ENCODE measurements at places on chromosomes 1 and 21. TPM values are rescaled to one million over a fixed set of nuclear protein-coding genes. Genes with fewer than 3 reads are reported as not detected.

AIM2 gene
- total RNA-seq = not detected

- no peak overlapping the region for H3K27ac ChIP-seq
- H3K36me3 ChIP-seq = no peaks in the 10 kb centered on the region
- no peaks in the 10 kb centered on the region for H3K4me1 ChIP-seq
- H3K27me3 ChIP-seq = no peaks in the 10 kb centered on the region
- no peak for DNase-seq
Measured at GRCh38 chr21:42748620-42749176, 95.3 kb downstream of the PDE9A start.

DNA sequence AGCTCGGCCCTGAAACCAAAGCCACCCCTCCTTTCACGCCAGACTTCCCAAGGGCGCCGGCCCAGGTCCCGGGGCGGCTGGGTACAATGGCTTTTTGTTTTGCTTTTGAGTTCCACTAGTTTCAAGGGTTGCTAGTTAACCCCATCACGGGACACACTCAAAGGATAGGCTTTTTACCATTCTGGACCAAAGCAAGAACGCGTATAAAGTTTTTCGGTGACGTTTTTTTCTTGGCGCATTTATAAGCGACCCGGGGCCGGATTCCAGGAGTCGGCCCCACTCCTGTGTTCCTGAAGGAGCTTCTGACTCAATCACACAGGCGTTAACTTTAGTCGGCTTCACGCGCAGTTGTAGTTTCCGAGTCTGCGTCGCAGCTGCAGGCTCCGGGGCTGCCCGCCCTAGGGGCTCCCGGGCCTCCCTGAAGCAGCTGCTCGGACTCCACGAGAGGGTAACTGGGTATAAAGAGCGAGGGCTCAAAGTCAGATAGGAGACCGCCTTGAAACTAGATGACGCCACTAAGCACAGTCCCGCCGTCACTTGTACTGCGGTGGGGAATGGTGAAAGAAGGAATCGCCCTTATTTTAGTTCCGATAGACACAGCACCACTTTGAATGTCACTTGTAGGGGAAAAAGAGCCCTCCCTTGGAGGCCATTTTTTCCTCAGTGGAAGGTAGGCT lies 707 bp upstream of the KLHL21 start:
- peaks cover 19% of the 10 kb centered on the region for H3K4me1 ChIP-seq
- H3K27ac ChIP-seq = peak overlapping the region; percentile 97
- no peaks in the 10 kb centered on the region for H3K36me3 ChIP-seq

DNA sequence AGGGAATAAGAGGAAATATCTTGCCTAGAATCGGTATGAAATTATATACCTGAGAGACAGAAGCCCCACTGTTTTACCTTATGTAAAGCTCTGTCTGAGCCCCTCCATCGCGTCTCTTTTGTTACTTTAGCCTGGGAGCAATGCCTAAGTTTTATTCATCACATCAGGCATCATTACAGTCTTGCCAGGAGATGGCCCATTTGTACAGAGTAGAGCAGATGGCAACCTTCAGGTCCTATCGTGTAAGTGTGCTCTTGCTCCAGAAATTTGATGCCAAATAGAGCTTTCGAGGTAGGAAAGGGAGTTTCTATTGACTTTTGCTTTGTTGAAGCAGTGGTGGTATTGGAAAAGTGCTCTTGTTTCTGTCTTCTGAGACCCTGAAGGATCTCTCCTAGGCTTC lies 24.9 kb downstream of the CFAP126 start:
- no peak overlapping the region for H3K27ac ChIP-seq
- DNase-seq = no peak
- H3K27me3 ChIP-seq = no peaks in the 10 kb centered on the region
- H3K4me1 ChIP-seq = no peaks in the 10 kb centered on the region
- H3K36me3 ChIP-seq = peaks cover 8% of the 10 kb centered on the region
- no peak overlapping the region for H3K4me3 ChIP-seq

SLC45A1 gene
- total RNA-seq = 11.3 TPM

DNA sequence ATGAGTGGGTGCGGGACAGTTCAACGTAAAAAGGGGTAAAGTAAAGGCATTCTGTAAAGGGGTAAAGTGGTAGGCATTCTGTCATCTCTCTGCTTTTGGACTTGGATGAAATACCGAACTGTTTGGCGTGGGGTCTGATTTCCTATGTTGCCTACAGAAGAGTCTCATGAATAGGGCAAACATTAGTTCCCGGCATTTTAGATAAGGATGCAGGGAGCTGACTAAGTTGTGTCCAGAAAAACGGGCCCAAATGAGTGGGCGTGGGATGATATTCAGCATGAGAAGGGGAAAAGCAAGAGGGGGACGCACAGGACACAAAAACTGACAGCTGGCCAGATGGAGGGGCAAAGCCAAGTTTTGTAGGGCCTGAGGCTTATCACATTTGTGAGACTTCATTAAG lies 2.9 kb upstream of the RHOU start:
- no peaks in the 10 kb centered on the region for H3K36me3 ChIP-seq
- H3K27ac ChIP-seq = no peak overlapping the region
- H3K27me3 ChIP-seq = no peaks in the 10 kb centered on the region
- no peak for DNase-seq

GRCh38 chr1:15038232-15039016 lies 115.1 kb upstream of the TMEM51 start:
- no peaks in the 10 kb centered on the region for H3K4me1 ChIP-seq
- DNase-seq = peak; percentile 42
- no peaks in the 10 kb centered on the region for H3K27me3 ChIP-seq
- no peak overlapping the region for H3K4me3 ChIP-seq
- H3K36me3 ChIP-seq = no peaks in the 10 kb centered on the region

DNA sequence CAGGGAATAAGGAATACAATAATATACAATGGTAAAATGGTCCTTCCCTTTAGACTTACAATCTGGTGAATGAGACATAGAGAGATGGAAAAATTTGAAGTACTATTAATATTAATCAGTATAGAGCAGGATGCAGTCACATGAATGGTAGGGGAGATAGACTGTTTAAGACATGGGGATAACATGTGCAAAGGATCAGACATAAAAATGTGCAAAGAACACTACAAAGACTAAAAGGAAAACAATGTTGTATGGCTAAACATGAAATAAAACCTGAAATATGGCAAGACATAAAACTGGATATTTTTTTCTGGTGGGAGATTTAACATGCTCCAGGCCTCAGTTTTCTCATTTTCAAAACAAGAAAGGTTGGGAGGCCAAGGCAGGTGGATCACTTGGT lies 182.4 kb upstream of the DPT start:
- no peaks in the 10 kb centered on the region for H3K4me1 ChIP-seq
- no peaks in the 10 kb centered on the region for H3K27me3 ChIP-seq
- H3K36me3 ChIP-seq = no peaks in the 10 kb centered on the region
- no peak overlapping the region for H3K27ac ChIP-seq
- no peak for DNase-seq
- no peak overlapping the region for H3K4me3 ChIP-seq

GRCh38 chr1:186762653-186763052 lies 66.1 kb upstream of the PLA2G4A start:
- H3K36me3 ChIP-seq = no peaks in the 10 kb centered on the region
- no peak overlapping the region for H3K27ac ChIP-seq
- H3K4me1 ChIP-seq = no peaks in the 10 kb centered on the region
- no peak overlapping the region for H3K4me3 ChIP-seq

GRCh38 chr1:235078480-235079381 lies 49.9 kb downstream of the TOMM20 start:
- H3K36me3 ChIP-seq = no peaks in the 10 kb centered on the region
- peaks cover 52% of the 10 kb centered on the region for H3K4me1 ChIP-seq
- H3K27me3 ChIP-seq = no peaks in the 10 kb centered on the region
- no peak overlapping the region for H3K4me3 ChIP-seq
- H3K27ac ChIP-seq = peak overlapping the region; percentile 100

GRCh38 chr1:47646676-47647075 lies 208.8 kb downstream of the FOXD2 start:
- DNase-seq = no peak
- no peak overlapping the region for H3K4me3 ChIP-seq
- no peaks in the 10 kb centered on the region for H3K4me1 ChIP-seq
- H3K27ac ChIP-seq = no peak overlapping the region

Data from Panc1 (cell line).